ENCODE measurements at places on chromosomes 16 and 17. TPM values are rescaled to one million over a fixed set of nuclear protein-coding genes. Genes with fewer than 3 reads are reported as not detected.

The CAPNS2 gene
- 1.8 TPM for total RNA-seq

The ZNF594 gene
- total RNA-seq = 9.6 TPM

The IL32 gene
- total RNA-seq = 0.36 TPM

The PSKH1 gene
- 16.4 TPM for total RNA-seq

The KRT20 gene
- total RNA-seq = not detected

Measured in hair follicle dermal papilla cell (primary cell).